ENCODE measurements at places on chromosomes 12 and 14.

DNA sequence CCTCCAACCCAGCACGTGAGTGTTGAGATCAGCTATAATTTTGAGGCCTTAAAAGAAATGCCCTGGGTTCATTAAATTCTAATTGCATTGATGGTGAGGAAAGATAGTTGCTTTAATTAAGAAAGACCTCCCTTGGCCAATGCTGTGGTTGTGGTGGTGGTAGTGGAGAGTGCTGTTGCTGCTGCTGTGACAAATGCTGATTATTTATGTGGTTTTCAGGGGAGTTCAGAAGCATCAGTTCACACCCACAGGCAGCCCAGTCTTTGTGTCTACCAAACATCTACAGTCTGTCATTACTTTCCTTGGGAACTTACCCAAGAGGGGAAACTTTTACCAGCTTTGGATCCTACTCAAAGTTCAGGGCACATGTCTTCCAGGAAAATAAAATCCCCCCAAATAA, 178.4 kb upstream of the PARP11 start:
- DNase-seq = no peak

DNA sequence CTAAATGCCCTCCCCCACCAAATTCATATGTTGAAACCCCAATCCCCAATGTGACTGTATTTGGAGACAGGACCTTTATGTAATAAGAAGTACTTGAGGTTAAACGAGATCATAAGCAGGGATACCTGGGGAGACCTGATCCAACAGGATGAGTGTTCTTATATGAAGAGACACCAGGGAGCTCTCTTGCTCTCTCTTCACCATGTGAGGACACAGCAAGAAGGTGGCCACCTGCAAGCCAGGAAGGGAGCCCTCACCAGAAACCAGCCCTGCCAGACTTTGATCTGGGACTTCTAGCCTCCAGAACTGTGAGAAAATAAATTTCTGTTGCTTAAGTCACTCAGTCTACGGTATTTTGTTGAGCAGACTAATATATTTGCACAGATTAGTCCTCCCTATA, 113.6 kb downstream of the NUAK1 start:
- peak; percentile 35 for DNase-seq

DNA sequence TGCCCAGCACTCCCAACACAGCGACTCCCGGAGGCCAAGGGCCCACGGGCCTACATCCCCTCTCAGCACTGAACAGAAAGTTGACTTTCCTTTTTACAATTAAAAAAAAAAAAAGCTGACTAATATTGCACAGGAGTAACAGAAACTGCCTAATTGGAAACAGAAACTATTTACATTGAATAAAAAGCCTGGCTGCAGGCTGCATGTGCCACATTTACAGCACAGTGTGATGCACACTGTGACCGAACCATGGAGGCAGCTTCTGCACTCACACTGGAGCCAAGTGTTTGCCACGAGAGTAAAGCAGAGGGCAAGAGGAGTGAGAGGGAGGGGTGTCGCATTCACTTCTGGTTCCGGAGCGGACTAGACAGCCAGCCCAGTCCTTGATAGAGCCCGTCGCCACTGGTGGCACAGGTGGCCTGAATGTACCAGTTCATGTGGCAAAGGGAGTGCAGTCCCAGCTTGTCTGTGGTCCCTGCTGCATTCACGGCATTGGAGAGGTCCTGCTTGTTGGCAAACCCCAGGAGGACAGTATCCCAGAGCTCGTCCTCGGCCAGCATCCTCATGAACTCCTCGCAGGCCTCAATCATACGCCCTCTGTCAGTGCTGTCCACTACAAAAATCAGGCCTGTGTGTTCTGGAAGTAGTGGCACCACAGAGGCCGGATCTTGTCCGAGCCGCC, 59.2 kb downstream of the SPPL3 start:
- DNase-seq = no peak

DNA sequence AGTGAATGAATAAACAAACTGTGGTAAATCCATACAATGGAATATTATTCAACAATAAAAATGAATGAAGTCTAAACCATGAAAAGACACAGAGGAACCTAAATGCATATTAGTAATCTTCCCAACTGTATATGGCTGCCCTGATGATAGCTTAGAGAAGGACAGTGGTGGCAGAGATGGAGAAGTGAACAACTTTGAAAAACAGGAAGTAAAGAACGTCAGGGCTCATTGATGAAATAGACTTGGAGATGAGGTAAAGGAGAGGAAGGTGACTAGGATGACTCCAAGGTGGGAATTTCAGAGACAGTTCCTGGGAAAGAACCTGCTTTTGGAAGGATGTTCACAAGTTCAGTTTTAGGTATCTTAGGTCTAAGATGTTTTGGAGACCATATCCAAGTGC, 36.3 kb upstream of the NT5DC3 start:
- DNase-seq = no peak

DNA sequence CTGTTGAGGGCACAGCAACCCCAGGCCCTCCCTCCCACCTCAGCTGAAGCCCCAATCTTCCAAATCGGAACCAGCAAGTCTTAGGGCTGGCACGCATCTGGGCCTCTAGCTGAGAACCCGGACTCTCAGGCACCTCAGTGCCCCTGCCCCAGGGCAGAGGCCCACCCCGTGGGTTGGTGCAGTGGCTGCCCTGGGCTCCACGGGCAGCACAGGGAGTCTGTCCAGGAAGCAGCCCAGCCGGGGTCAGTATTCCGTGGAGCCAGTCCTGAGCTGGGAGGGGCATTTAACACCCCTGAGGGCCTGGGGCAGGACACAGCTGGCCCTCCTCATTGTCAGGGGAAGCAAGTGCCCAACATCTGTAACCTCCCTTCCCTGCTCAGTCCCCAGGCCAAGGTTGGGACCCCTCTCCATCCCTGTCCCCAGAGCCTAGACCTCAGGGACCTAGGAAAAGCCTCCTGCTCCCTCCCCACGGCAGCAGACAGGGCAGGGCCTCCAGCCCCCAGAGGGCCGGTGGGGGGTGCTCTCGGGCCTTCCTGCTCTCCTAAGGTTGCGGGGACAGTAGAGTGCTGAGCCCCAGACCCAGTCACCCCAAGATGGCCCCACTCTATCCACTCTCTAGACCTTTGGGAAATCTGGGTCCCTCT, 36.5 kb downstream of the SLC6A12 start:
- no peak for DNase-seq

GRCh38 chr14:74599321-74599761, 12.7 kb downstream of the LTBP2 start:
- no peak for DNase-seq

DNA sequence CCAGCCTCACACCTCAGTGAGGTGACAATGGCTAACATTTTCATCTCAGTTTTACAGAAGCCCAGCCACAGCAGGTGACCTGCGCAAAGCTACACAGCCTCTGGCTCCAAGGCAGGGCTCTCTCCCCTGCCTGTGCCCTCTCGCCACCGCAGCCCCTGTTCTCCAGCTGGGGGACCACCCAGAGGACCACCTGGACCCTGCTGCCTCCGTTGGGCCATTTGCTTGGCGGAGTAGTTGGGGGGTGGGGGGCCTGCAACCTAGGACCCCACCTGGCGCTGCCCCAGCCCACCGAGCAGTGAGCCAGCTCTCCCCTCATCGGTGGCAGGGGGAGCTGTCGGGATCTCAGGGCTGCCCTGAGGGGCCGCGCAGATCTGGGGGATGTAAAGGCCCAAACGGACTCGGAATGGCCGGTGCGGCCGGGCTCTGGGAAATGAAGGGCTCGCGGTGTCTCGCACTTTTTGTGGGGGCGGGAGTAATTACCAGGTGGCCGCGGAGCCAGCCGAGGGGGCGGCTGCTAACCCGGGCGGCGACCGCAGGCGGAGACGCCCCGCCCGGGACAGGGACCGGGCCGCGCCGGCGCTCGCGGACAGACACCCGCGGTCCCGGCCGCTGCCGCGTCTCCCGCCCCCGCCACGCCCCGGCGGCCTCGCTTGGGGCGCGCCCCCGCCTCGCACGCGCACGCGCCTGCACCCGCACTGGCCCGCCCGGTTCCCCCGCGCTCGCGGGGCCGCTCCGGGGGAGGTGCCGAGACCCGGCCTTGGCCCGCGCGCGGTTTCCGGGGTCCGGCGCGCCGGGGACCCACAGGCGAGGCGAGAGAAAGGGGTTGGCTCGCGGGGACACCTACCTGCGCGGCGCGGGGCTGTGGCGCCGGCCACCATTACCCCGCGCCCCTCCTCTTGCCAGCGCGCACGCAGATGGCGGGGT, 8.6 kb upstream of the GPR68 start:
- peak; percentile 72 for DNase-seq

- no peak for DNase-seq
Observed at GRCh38 chr12:131711551-131712205, 788 bp downstream of the SFSWAP start.

DNA sequence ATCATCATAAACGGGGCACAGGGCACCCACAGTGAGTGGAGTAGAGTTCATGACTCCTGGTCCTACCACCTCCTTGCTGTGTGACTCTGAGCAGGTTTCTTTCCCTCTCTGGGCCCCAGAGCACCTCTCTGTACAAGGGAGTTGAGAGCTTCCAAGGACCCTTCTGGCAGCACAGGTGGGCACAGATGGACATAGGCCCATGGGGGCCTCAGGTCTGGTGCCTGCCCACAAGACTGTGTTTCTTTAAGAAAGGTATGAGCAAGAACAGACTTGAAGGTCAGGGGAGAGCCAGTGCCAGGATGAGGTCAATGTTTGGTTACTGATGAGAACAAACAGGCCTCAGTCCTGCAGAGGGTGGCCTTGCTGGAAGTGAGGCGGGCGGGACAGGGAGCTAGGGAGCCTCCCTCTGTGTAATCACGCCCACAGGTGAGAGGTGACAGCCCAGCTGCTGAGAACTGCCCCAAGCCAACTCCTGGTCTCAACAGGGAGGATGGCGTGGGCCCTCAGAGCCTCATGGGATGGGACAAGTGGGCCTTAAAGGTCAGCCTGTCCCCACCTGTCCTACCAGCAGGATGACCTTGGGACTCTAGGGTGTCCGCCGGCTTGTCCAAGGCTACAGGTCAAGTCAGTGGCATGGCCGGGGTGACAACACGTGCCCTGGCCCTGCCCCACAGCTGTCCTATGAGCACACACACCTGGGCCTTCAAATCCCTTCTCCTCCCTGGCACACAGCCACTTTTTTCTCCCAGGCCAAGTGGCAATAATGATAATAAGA, 49.1 kb downstream of the CCDC85C start:
- no peak for DNase-seq

DNA sequence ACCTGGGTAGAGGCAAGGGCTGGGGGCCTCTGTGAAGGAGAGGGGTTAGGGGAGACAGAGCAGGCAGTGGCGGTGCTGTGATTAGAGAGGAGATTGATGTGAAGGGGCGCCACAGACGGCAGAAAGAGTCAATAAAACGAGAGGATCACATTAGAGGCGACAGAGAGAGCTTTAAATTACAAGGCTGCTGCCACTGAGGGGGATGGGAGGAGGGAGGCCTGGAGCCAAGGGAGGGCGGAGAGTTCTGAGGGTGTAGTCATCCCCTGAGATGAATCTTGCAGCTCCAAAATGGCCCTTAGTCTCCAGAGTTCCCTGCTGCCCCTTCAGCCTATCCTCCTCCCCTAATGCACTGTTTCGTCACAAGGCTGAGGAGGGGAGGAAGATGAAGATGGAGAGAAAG, 12.8 kb downstream of the ZFHX2 start:
- peak; percentile 74 for DNase-seq

- DNase-seq = no peak
Observed at GRCh38 chr12:21849878-21850277, 75.4 kb upstream of the KCNJ8 start.

GRCh38 chr14:47596232-47596631, 79.2 kb downstream of the MDGA2 start:
- DNase-seq = no peak

DNA sequence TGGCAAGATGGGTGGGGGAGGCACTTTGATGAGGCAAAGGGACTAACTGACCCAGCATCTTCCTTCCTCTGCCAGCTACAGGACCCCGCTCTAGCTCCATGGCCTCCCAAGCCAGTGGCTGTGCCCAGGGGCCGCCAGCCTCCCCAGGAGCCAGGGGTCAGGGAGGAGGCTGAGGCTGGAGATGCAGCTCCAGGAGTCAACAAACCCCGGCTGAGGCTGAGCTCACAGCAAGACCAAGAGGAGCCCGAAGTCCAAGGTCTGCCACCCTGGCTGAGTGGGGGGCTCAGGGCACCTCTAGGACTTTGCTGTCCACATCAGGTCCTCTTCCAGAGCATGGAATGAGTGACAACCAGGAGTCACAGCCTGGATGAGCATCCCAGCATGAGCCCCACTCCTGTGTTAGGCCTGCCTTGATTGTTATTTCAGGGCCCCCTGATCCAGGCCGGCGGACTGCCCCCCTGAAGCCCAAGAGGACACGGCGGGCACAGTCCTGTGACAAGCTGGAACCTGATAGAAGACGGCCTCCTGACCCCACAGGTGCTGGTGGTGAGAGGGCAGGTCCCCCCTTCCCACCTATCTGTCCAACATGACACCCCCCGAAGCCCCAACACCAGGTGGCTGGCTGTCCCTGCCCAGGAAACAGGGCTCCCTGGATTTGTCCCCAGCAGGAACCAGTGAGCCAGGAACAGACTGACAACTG, 2.5 kb upstream of the CPNE6 start:
- no peak for DNase-seq

GRCh38 chr14:100871234-100872186, 32.0 kb downstream of the RTL1 start:
- no peak for DNase-seq

DNA sequence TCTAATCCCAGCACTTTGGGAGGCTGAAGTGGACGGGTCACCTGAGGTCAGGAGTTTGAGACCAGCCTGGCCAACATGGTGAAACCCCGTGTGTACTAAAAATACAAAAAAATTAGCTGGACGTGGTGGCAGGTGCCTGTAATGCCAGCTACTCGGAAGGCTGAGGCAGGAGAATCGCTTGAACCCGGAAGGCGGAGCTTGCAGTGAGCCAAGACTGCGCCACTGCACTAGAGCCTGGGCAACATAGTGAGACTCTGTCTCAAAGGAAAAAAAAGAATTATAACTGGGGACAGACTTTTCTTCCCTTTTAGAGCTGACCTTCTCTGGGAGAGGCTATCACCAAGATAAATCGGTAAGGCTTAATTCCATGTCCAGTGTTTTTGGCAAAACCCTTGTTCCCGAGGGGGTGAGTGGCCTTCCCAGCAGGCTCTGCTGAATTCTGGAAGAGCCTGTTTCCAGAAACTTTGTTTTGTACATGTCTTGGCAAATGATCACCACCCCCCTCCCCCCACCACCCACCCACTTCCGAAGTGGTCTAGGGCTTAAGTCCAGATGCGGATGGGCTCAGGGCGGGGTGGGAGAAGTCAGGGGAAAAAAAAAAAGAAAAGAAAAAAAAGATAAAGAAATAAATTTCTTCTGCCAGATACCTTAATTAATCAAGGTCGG, 32.3 kb upstream of the DEGS2 start:
- DNase-seq = no peak

GRCh38 chr12:48198672-48198971, 4.5 kb downstream of the OR10AD1 start:
- DNase-seq = peak; percentile 74

DNA sequence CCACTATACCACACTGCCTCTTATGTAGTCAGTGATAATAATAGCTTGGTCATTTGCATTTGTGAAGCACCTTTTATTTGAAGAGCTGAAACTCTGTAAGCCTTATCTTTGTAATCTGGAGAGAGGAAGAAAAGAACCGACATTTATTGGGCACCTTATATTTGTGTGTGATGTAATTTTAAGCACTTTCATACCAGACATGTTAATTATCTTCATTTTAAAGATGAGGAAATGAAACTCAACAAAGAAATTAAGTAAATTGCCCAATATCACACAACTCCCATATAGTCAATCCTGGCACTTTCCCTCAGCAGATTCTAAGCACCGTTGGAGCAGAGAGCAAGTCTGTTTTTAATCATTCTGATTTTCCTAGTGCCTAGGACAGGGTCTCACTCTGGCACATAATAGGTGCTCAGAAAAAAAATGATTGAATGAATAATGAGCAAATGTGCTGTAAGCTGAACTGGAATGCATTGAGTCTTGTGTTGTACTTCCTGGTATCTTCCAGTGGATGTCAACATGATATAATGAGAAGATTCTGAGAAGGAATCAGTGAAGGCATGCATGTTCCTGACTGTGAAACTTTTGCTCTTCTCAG, 418.9 kb downstream of the ZFP36L1 start:
- no peak for DNase-seq
